Activated T-cell treated with anti-CD3 and anti-CD28 coated beads, Interleukin-2, amount 50 U/mL, for 4 hours (primary cell): ENCODE measurements at places on chromosomes 6 and 20.

DNA sequence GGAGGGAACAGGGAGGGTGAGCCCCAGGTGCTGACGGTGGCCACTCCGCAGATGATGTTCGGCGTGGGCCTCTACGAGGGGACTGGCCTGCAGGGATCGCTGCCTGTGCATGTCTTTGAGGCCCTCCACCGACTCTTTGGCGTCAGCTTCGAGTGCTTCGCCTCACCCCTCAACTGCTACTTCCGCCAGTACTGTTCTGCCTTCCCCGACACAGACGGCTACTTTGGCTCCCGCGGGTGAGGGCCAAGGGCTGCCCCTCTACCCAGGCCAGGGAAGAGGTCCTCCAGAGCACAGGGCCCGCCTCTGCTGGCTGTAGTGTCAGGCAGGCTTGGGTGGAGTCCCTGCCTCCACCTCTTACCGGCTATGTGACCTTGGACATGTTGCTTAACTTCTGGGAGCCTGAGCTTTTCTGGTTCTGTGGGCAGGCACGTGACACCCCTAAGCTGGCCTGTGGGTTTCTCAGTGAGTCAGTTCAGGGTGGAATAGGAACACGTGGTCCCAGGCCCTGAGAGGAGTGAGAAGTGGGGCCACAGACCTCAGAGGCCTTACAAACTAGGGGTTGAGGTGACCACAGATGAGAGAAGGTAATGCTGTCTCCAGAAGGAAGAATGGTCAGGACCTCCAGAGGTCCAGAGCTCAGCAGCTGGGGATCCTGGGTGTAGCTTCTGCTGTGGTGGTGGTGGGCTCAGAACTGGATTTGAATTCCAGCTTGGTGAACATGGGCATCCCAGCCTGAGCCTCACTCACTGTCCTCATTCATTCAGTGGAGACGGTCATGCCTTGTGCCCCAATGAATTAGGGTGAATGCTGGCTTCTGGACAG lies 11.9 kb downstream of the PCIF1 start:
- peak; percentile 22 for DNase-seq

- no peak for DNase-seq
These were observed 470.5 kb downstream of the COL12A1 start for GRCh38 chr6:74735304-74735703.

DNA sequence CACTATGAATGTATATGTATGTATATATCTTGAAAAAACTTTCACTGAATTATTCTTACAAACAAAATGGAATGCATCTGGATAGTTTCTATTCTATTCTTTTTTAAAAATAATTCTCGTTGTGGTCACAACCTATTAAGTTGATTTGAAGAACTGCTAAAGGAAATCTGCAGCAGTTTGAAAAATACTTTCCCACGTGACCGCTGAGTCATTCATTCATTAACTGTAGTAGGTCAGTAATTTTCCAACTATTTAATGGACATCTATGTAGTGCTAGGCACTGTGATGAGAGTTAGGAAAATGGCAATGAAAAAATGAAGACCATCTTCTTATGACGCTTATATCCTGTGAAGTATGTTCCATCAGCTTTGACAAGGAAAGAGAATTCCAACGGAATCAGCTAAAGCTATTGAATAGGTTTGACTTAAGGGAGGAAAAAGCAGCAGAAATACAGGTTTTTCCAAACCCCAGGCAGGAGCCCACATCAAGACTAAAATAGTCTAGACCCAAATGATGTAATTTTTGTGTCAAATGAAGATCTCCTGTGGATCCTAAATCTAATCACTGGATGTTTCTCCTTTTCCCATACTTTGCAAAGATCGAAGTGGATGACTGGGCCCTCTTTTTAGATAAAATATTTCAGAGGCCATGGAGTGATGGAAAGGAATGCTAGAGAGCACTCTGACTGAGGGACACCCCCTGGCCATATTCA lies 4.1 kb upstream of the EFHC1 start:
- DNase-seq = no peak

DNA sequence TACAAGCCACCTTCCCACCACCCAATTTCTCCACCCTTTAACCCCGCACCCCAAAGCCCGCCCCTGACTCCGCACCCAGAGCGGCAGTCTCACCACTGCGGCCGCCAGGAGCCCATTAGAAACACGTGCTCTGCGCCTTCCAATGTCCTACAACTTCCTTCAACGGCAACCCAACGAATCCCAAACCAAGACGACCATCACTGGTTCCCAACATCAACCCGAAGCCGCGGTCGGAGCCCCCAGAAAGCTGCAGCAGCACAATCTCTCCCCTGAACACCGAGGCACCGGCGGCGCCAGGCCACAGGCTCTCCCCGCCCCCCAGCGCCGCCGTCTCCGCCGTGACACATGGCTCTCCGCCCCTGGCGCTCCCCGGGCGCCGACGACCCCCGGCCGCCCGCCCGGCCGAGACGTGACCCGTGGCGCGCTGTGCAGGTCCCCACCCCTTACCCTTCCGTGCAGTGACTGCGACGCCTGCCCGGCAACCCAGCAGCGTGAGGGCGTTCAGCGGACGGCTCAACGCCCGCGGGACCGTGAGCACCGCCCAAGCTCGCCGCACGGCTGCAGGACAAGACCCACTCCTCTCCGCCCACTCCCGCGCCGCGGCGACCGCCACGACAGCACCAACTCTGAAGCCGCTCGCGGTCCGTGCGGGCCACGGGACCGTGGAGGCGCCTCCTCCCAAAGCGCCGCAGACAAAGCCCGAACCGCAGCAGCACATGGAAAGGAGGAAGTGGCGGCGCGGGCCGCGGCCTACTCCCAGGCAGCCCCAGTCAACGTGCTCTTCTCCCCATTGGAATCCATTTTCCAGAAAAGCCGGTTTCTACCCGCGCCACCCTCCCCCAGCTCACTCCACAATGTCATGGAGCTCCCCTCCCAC lies 551 bp downstream of the SYNCRIP start:
- DNase-seq = peak; percentile 47

DNA sequence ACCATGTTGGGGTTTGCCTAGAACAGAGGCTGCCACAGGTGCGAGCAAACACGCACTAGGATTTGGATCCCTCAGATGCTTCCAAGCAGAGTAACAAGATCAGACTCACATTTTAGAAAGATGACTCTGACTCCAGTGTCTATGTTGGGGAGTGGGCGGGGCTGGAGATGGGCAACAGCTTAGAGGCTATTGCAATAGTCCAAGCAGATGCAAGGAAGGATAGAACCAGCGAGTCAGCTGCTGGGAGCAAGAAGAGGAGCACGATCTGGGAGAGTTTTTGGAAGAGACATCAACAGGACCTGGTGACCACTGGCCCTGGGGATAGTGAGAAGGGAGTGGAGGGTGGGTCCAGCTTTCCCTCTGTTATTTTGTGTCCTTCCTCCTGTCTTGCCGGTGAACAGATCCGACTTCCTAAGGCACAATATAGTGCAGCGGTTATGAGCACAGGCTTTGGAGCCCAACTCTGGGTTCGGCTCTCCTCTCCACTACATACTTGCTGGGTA lies 52.7 kb downstream of the FGD2 start:
- DNase-seq = no peak

DNA sequence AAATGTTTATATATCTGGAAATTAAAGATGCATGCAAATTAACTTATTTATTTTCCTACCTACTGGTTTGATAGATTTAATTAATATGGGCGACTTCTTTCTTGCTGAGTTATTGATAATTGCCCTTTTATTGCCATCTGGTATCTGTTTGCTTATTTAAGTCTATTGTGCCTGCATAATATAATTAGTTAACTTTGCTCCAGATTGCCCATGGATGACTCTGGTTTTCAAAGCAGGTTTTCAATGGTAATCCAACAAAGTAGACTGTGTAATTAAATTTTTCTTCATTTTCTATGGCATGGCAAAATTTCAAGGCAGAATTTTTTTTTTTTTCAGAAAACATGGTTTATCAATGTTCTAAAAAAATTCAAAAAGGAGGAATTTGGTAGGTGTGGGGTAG lies 1092.0 kb downstream of the GRIK2 start:
- DNase-seq = no peak

GRCh38 chr6:830667-831327 lies 137.9 kb upstream of the EXOC2 start:
- DNase-seq = no peak

DNA sequence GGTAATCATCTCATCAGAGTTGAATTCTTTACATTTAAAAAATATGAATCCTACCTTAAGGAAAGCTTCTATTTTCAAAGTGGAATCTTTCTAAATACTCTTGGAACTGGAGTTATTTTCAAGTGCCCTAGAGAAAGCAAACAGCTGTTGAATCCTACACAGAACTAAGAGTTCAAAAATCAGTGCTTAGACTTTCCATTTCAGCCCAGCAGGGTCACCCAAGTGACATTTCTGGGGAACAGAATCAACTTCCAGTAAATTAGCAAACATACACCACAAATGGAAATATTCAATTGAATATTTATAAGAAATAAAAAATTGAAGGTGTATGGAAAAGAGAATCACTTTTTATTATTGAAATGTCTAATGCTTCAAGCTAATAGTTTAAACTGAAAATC lies 427.7 kb upstream of the NOX3 start:
- DNase-seq = no peak

DNA sequence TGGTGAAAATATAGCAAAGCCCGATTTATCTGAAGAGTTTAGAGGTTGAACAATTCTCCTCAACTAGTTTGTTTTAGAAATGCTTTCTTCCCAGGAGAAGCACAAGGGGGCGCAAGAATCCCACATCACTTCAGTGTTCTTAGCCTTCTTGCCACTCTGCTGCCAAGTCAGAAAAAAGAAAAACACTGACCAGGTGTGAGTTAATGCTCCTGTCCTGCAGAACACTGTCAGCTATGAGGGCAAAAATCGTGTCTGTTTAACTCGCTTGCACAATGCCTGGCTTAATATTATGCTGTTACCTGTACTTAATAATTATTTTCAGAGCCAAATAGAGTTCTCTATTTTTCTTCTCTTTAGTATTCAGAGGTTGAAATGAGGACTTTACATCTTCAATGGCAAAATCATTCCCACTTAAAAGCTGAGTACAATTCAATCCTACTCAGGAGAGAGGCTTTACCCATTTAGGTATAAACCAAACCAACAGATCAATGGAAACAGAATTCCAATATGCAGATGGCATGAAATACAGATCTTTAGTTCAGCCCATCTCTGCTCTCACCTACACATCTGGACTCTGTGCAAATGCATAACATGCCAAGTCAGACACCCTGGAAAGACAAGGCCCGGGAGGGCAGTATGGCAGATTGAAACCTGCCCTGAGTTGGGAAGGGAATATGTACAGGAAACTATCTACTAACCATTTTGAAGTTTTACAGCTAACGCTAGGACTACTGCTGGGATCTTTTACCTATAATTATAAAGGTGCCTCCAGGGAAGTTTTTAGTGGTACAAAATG lies 71.4 kb upstream of the TULP1 start:
- peak; percentile 70 for DNase-seq

DNA sequence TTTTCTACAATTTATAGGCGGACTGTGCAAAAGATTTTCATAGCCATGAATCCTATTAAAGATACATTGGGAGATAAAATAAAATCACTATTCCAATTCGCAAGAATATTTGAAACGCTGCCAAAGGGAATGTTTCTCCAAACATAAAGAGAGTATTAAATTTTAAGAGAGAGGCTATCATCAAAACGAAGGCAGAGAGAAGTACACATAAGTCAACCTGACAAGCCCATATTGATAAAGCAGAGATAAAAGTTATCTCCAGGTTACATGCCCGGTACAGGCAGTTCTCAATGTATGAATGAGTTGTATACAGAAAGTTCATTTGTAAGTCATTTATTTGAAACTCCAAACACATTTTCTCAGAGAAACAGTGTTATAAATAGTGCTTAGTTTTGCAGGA lies 193.1 kb downstream of the ATXN1 start:
- no peak for DNase-seq

DNA sequence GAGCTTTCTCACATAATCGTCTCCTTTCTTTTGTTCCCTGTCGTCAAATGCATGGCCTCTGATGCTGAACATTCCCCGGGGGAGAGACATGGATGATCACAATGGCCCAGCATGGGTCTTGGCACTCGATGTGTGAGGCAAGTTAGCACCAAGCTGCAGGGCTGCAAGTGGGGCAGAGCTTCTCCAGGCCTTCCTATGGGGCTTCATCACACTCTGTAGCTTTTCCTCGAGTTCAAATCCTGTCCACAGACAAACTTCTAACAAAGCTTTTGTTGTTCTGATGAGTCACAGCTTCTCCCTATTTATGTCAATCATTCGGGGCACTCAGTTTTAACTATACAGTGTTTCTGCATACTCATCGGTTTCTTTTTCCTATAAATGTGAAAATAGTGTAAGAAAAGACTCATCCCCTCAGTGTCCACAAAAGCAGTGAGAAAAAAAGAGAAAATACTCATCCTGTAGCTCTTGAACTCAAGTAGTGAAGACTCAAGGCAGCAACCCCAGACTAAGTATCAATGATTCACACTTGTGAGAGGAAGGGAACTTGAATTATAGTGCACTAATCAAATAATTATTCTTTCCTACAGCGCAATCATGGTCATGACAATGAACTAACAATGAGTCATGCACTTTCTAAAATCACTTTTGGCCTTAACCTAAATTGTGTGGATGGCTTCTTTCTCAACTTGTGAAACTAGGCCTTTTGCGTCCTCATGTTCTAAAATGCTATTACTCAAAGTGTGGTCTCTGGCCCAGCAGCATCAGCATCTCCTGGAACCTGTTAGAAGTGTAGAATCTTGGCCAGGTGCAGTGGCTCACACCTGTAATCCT lies 68.4 kb upstream of the NOX3 start:
- DNase-seq = no peak

DNA sequence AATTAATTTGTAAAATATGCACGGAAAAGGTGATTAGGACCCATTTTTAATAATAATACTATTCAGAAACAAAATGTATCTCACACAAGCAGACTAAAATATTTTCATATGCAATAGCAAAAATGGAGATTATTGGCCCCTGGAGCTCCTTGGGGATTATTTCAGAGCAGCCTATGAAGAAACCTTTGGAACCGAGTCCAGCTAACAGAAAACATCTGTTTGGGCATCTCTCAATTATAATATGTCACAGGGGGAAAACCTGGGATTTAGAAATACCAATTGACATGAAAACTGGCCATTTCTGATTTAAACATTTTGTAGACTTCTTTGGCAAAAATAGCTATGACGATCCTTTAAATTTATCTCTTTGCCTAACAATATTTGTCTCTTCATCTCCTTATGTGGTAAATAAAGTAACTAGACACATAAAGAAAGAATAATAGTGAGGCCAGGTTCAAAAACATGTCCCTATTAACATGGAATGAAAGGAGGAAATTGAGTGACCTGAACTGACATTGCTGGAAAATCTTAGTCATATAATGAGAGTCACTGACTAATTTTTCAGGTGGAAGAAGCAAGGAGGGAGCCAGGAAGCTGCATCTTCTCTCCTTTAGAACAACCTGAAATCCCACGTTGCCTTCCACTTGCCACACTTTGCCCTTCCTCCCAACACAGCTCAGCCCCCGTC lies 199.0 kb downstream of the SOD2 start:
- DNase-seq = no peak

GRCh38 chr20:51667002-51667408 lies 101.2 kb downstream of the ATP9A start:
- DNase-seq = no peak

DNA sequence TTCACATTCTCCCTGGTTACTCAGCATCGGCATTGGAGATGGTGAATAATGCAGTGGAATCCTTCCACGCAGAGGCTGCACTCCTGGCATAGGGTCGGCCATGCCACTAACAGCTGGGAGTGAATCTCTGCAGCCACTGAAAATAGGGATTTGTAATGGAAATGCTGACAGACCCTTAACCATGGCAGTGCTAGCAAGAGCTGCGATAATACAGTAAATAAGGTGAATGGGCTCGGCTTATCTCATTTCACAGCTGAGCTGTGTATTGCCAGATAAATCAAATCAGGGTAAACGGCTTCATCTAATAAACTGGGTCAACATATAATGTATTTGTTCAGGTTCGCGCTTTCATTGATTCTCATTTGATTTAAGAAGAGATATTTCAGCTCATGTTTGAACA lies 156.8 kb downstream of the SLC35B3 start:
- no peak for DNase-seq
